ENCODE measurements at places on chromosomes 6 and 20.

DNA sequence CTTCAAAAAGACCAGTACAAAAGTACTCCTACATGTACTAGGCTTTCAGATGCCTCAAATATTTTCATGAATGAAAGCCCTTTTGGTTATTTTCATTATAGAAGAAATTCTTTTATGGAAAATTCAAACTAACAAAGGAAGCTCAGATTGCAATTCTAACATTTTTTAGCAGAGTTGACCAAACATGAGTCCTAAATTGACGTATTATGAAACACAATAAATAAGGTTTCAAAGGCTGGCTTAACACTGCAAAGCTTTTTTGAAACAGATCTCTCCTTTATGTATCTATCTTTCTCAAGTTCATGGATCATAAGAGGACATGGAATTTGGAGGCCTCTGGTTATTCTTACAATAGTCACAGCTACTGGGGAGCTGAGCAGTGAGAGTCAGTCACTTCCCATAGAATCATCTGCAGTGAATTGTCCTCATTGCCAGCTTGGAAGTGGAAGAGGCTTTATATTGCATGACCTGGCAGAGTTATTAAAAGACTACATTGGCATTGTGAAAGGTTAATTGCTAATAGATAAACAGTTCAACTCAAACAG, 38.4 kb upstream of the FBXL4 start:
- DNase-seq: no peak

DNA sequence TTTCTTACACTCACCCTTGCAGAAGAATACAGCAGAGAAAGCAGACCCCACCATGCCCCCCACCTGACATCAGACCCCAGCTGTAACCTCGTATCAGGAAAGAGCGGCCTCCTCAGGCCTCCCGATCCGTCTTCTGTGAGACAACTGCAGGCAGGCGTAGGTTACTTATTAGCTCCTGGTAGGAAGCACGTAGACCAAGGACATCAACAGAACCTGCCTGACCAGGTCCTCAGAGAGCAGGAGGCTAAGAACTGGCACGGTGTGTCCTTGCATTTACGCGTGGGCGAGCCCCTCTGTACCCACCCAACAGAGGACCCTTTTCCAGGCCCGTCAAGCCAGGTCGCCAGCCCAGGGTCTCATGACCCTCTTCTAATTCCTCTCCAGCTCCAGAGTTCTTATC, 51.0 kb downstream of the ABHD12 start:
- no peak for DNase-seq

DNA sequence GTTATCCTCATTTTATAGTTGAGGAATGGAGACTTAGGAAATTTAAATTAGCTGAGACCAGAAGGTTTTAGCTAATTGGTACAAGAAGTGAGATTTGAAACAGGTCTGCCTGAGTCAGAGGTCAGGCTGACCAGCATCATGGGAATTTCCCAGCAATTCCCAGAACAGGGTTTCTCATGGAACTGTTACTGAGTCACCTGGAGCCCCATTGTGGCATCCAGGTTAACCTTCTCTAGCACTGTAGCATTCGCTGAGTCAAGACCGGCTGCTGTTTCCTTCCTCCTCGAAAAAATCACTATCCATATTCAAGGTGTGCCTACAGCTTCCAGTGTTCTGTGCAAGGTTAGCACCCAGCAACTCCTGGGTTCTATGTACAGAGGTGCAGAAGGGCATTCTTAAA, 238.0 kb upstream of the MAN1A1 start:
- no peak for DNase-seq

DNA sequence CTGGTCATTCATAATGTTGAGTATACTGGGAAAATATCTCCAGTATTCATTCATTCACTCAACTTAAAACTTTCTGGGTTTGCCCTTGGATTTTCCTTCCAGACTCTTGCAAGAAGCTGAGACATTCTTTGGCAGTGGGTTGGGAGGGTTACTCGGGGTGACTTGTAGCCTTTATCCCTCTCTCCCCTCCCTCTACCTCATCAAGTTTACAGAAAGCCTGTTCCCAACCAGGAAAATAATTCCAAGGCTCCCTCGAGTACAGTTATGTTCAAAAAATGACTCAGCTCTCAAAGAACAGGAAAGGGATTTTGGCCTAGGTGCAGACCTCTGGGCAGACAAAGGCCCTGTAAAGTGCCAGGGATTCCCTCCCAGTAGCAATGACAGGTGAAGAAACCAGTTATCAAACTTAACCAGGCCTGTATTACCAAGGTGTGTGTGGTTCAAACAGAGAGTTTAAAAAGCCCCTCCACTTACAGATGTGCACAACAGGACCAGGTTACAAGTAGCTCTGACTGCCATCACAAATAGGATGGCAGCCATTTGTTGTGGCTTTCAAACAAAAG, 22.2 kb downstream of the FKBP1A start:
- no peak for DNase-seq

- DNase-seq: no peak
Measured at GRCh38 chr20:460180-460579, 2.2 kb downstream of the TBC1D20 start.

DNA sequence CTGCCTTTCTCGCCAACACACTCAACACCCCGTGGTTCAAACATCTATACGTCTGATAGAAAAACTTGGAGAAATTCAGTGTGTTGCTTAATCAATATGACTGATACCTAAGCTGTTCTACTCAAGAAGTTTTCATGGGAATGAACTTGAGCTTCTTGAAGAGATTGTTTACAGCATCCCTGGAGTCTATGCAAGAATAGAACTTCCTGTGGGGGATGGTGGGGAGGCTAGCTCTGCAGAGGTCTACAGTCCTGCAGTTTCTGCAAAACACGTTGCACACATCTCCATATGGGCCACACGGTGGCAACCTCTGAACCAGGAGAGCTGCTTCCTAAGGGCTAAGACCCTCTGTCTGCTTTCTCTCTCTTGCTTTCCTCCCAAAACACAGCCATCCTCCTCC, 32.7 kb upstream of the FANCE start:
- no peak for DNase-seq

DNA sequence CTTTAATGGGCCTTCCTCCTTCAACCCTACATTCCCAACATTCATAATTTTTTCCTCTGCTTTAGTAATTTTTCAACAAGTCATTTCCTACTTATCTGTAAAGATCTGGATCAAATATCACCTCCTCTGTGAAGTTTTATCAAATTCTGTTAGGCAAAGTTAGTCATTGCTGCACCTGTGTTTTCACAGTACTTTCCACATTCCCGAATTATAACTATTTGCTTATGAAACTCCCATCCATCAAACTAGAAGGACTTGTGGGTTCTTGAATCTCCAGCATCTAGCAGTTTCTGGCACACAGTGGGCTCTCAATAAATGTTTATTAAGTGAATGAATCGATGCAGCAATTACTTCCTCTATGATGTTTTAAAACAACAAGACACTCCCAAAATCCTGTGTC, 257.6 kb downstream of the HDGFL1 start:
- no peak for DNase-seq

- DNase-seq: no peak
Measured at GRCh38 chr6:6851059-6851948, 256.5 kb upstream of the RREB1 start.

GRCh38 chr20:35286899-35287508, 2.4 kb upstream of the EIF6 start:
- DNase-seq: no peak

DNA sequence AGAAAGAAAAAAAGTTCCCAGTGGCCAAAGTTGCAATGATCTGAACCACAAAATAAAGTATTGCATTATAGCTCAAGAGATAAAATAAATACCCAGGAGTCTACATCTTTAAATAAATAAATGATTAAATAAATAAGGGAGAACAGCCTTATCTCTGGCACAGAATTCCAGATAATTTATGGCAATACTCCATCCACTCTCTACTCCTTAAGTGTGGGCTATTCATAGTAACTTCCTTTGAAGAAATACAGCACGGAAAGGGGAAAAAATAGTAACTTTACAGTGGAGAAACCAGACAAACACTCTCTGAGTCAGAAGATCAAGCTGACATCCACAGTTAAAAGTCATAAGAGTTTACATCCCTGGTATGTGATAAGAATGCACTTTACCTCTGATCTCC, 11.6 kb downstream of the AURKA start:
- no peak for DNase-seq

- DNase-seq: no peak
Measured at GRCh38 chr6:6497541-6497940, 91.0 kb upstream of the LY86 start.

DNA sequence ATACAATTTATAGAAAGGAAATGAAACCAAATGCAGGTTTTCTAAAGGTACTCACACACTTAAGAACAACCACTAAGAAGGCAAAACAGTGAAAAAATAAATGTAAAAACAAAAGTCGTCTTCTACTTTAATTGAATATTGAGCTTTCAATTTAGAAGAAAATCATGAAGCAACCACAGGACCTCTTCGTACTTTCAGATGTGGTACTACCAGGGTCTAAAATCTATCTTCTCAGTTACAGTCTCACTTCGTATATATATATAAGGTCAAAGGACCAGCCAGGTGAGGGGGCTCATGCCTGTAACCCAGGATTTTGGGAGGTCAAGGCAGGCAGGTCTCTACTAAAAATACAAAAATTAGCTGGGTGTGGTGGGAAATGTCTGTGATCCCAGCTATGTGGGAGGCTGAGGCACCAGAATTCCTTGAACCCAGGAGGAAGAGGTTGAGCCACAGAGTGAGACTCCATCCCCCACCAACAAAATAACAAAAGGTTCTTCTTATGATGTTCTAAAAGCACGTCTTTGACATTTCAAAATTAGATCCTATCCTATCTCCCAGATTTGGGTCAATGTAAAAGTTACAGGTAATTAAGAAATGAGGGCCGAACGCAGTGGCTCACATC, 12.5 kb downstream of the ROMO1 start:
- DNase-seq: no peak

DNA sequence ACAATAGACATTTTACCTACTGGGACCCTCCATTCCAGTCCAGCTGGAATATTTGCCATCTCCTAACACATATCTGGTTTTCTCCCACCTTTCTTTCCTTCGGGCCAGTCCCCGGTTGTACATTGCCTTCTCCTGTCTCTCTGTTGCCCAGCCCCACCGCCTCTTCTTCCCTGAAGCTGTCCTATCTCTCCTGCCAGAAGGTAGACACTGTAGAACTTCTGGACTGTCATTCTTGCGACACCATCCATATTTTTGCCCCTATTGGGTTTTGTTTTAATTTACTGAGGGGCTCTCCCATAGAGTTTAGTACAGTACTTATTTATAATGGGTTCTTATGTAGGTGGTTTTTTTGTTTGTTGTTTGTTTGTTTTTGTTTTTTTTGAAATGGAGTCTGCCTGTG, 4.9 kb downstream of the PTK7 start:
- no peak for DNase-seq

DNA sequence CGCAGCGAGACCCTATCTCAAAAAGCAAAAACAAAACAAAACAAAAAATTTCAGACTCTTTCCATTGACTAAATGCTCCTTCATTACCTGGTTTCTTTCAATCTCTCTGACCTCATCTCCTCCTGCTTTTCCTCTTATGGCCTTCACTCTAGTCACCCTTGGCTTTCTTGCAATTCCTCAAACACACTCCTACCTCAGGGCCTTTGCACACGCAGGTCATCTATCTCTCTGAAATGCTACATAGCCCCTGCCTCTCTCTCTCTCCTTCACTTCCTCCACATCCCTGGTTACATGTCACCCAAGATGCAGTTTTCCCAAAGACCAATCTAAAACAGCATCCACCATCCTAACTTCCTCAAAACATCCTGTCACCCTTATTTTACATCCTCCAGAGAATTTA, 96.8 kb downstream of the PREX1 start:
- DNase-seq: no peak

DNA sequence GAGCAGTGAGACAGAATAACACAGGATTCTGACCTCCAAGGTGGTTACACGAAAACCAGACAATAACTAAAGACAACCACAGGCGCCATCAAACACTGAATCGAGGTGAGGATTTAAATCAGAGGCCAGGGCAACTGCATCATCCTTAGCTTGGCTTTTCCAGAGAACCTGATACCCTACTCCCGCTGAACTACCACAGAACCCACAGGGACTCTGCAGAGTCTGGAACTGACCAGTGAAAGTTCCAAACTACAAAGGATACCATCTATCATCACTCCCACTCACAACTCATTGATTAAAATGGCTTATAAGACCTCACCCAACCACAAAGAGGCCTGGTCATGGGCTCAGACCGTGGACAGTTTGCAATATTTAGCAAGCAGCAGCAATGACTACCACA, 85.0 kb downstream of the BFSP1 start:
- DNase-seq: no peak

DNA sequence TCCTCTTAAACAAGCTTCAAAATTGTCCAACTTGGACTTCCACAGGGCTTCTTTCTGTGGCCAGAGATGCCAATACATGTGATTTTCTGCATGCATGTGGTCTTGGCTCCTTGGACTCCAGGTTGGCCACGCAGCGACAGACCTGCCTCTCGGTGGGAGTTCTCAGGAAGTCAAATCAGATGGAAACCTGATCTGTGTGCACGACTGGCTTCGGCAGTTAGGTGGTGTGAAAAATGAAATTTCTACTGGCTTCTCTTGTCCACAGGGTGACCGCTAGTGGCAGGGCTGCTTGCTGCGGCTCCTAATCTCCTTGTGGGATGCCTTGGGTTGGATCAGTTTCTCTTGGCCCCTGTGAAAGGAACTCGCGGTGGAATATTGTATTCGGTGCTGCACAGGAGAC, 57.3 kb downstream of the PHACTR3 start:
- DNase-seq: no peak

DNA sequence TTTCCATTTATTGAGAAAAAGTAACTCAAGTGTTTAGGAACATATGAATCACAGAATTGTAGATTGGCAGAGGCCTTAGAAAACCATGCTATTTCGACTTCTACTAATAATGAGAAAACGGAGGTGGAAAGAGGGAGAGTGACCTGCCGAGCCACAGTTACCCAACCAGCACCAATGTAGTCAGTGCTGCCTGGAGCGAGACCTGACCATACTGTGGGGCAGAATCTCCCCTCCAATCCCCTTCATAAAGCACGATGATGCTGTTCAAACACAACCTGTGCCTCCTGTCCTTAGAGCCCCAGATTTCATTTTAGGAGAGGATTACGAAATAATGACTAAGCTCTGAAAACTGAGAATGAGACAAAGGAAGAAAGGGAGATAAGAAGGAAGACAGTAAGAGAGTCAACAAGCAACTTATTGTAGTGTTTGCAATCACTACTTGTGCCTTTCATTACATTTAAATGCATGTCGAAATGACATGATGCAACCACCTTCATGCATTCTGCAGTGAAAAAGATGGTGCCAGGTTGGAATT, 70.6 kb downstream of the ATXN1 start:
- DNase-seq: peak; percentile 67

DNA sequence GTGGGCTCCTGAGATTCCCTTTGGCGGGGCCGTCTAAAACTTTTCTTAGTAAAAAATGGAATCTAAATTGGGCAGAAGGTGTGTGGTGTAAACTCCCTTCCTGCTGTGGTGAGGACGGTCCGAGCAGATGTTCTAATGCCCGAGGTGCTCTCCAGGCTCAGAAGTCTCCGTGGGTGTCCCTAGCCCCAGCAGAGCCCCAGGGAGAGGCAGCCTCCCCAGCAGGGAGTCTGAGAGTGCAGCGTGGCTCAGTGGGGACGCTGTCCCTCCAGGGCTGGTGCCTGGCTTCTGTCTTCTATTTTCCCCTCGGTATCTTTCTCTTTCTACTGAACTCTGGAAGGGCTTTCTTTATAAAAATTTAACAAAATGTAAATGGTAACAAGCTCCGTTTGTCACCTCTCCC, 208.2 kb downstream of the SMOC2 start:
- DNase-seq: no peak

GRCh38 chr6:107361753-107362604, 97.4 kb downstream of the PDSS2 start:
- DNase-seq: no peak
